CMK (cell line): ENCODE measurements at places on chromosomes 6 and 20.

GRCh38 chr6:195861-196360 lies 96.4 kb upstream of the DUSP22 start:
- DNase-seq, result no peak

- no peak for DNase-seq
Measured at GRCh38 chr6:127484212-127484863, 25.1 kb upstream of the KIAA0408 start.

DNA sequence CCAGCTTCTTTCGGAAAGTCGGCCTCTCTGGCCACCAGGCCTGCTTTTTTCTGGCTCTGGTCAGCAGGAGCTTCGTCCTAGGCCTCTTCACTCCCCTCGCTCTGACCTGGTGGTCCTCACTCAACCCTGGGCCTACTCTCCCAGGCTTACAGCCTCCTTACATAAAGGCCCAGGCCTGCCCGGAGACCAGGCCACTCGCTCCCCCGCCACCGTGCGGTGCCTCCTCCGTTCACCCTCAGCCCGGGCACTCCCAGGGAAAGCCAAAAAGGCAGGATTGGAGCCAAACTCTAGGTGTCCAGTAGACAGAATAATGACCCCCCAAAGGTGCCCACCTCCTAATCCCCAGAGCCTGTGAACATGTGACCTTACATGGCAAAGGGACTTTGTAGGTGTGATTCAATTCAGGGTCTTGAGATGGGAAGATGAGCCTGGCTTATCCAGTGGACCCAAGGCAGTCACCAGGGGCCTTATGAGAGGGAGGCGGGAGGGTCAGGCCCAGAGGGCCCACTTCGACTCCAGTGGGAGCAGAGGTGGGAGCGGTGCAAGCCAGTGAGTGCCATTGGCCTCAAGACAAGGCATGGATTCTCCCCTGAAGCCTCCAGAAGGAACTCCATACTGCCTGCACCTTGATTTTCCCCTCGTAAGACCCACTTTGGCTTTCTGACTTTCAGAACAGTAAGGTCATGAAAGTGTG lies 118.6 kb upstream of the PTPN1 start:
- no peak for DNase-seq

DNA sequence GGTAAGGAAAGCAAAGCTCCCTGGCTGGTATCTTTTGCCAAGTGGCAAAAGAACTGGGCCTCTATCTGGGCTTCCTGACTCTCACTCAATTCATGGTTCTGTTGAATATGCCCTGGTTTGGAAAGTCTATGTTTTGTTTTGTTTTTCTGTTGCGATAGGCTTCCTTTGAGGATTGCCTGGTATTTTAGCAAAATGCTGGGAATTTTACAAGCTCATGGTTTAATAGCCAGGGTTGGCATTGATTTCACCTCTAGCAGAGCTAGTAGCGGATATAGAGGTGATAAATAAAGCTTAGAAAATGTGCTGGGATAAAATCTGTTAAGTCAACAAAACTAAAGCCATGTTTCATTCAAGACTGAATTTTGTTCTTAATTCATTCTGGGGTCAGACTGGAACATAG lies 109.9 kb downstream of the RNF144B start:
- DNase-seq, result no peak

DNA sequence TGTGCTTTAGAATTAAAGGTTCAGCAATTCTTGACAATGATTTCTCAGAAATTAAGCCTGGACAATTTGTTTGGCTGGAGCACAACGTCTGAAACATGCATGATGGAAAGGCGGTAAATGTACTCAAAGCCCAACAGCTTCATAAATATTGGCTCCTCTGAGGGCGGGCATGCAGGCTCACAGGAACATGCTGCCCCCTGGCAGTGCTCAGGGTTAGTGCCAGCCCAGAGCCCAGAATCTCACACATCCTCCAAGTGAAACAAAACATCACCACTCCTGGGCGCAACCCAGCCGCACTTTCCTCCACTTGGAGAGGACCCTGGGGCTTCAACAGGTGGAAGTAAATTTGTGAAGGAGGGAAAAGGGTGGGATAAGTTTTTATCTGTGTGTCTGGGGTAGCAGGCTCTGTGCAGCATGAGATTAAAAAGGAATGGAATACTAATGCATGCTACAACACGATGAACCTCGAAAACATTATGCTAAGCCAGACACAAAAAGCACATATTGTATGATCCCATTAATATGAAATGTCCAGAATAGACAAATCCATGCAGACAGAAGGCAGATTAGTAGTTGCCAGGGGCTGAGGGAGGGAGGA lies 54.1 kb upstream of the PTPRT start:
- DNase-seq, result no peak

DNA sequence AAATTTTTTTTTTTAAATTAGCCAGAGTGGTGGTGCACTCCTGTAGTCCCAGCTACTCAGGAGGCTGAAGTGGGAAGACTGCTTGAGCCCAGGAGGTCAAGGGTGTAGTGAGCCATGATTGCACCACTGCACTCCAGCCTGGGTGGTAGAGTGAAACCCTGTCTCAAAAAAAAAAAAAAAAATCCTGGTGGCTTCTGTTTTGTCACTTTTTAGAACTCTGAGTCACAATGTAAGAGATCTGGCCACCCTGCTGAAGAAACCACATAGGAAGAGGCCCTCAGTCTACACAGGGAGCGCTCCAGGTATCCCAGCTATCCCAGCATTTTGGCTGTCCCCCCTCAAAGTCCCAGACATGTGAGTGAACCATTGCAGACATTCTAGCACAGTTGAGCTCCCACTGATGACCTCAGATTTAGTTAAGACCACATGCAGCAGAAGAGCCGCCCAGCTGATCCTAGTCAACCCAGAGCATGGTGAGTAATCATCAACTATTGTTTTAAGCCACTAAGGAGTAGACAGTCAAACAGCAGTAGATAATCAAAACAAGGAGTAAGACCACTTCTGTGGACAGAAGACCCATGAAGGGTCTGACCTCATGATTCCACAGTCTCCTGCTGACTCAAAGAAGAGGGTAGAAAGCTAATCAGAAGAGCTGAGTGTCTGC lies 12.7 kb upstream of the ARFGEF2 start:
- no peak for DNase-seq

- DNase-seq, result no peak
Measured at GRCh38 chr6:36717871-36718540, 20.4 kb downstream of the RAB44 start.

GRCh38 chr20:1124421-1124820 lies 6.0 kb downstream of the PSMF1 start:
- no peak for DNase-seq

DNA sequence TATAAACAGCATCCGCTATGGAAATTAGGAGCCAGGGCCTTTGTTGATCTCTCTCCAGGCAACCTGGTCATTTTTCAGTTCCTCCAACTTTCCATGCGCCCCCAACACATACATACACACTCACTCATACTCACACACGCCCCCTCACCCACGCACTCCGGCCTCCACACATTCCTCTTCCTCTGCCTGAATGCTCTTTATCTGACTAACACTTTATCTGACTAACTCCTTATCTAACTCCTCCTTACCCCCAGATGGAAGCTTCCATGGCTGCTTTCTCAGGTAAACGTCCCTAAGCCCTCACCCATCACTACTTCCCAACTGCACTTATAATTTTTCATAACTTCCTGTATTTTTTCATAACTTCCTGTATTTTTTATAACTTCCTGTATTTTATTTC lies 17.4 kb downstream of the CASS4 start:
- peak; percentile 40 for DNase-seq

GRCh38 chr20:41456351-41456750 lies 89.7 kb upstream of the EMILIN3 start:
- no peak for DNase-seq

- no peak for DNase-seq
Measured at GRCh38 chr20:53890443-53891305, 179.7 kb downstream of the BCAS1 start.

DNA sequence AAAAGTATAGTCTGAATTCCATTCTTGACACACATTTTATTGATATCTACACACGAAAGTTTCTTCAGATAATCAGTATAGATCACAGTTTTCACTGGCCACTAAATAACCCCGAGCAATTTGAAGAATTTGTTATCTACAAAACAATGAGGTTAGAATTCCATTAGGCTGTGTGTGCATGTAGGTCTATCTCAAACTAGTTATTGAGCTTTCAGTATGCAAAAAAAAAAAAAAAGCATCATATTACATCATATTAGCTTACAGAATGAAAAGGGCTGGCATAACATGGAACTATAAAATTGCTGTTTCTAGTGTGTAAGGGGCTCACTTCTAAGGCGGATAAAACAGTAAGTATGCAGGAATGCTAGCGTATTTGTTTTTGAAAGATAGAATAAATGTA lies 59.5 kb upstream of the ADGRG6 start:
- no peak for DNase-seq

- DNase-seq, result no peak
Measured at GRCh38 chr6:1313767-1314503, 2.0 kb downstream of the FOXQ1 start.
